ENCODE measurements at places on chromosomes 3 and 15. TPM values are rescaled to one million over a fixed set of nuclear protein-coding genes. Genes with fewer than 3 reads are reported as not detected.
A peak's percentile ranks its signal among the peaks of the same experiment; 100 is the strongest.

Gene CLDN18
- total RNA-seq = not detected

DNA sequence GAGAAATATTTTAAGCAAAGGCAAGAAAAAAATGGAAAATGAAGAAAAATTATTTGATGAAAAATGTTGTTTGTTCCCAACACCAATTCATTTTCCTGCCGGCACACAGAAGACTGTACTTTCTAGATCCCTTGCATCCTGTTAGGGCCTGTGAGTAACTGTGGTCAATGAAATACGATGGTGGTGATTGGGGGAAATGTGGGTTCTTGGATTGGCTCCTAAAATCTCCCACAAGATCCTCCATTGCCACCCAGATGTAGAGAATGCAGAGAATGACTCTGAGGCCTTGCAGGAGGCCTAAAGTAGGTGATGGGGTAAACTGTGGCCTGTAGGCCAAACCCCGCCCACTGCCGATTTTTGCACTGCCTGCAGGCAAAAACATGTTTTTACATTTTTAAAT is 46.3 kb upstream of the C3orf70 start:
- peak; percentile 23 for DNase-seq

Gene TJP1
- 45.2 TPM for total RNA-seq

Gene THUMPD3
- 29.3 TPM for total RNA-seq

Gene PLOD2
- 240 TPM for total RNA-seq

Gene WNT5A
- total RNA-seq = 113 TPM

Gene ZNF148
- total RNA-seq = 24.5 TPM

DNA sequence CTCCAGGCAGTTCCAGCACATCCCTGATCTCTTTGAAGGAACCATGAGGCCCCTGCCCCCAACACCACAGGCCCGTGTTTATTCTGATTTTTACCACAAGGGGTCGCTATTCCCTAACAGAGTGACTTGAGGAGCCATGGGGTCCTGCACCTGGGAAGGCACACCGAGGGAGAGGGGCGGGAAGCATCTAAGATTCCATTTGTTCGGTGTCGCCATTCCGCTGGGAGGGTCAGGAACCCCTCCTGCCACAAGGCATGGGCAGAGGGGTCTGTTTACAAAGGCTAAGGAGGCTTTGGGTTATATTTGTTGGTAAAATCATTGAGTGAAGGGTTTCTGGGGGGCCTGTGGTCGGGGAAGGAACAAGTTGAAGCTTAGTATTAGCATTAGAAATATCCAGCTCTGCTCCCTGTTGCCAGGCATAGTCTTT is 77.1 kb downstream of the WDR76 start:
- peak; percentile 59 for DNase-seq

- DNase-seq = no peak
Observed at GRCh38 chr3:103965764-103966163, 1400.9 kb upstream of the ALCAM start.

- DNase-seq = no peak
Observed at GRCh38 chr3:179067839-179068238, 3.8 kb downstream of the ZMAT3 start.

Gene LRRC2
- total RNA-seq = 1.1 TPM

Gene HSPBAP1
- total RNA-seq = 5.5 TPM

Gene SAMMSON
- total RNA-seq = not detected

DNA sequence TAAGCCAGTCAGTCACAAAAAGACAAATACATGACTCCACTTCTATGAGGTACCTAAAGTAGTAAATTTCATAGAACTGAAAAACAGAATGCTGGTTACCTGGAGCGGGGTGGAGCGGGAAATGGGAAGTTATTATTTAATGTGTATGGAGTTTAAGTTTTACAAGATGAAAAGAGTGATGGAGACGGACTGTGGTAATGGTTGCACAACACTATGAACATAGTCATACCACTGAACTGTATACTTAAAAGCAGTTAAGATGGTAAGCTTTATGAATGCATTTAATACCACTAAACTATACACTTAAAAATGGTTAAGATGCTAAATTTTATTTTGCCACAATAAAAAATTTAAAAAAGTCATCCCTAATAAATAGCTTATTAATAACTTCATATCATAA is 23.2 kb downstream of the SFMBT1 start:
- no peak for DNase-seq

Gene CPB1
- total RNA-seq = not detected

GRCh38 chr3:185786956-185787877 is 37.6 kb downstream of the IGF2BP2 start:
- no peak for DNase-seq

Gene GOLGA6L10
- total RNA-seq = 0.25 TPM

DNA sequence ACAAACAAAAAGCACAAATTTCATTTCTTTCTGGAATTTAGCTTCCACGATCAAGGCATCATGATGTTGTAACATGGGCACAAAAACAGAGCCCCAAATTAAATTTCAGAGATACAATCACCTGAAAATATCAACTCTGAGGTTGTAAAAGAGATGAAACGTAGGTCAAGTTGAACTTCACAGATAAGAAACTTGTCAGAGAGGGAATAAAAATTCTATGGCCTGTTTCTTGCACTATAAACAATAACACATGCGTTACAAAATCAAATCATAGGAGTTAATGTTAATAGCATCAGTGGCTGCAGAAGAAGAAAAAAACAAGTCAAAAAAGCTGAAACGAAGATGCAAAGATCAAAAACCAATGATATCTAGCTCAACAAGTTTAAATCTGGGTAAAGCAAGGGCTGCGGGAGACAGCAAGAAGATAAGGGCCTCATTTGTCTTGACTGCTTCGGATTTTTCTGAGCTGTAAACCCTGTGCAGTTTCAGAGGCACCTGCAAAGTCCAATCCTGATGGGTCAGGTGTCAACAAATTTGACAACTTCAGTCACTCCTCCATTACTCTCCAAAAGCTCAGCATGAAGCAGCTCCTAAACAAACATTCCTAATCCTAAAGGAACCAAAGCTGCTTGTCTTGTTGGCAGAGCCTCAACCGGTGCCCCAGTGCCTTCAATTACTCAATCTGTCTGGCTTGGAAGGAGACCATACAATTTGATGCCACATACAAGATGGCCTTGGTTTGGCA is 219.8 kb downstream of the STT3B start:
- DNase-seq = no peak

GRCh38 chr3:105347625-105348302 is 18.9 kb upstream of the ALCAM start:
- no peak for DNase-seq

- DNase-seq = peak; percentile 57
Observed at GRCh38 chr3:178381971-178382448, 154.2 kb upstream of the KCNMB2 start.

DNA sequence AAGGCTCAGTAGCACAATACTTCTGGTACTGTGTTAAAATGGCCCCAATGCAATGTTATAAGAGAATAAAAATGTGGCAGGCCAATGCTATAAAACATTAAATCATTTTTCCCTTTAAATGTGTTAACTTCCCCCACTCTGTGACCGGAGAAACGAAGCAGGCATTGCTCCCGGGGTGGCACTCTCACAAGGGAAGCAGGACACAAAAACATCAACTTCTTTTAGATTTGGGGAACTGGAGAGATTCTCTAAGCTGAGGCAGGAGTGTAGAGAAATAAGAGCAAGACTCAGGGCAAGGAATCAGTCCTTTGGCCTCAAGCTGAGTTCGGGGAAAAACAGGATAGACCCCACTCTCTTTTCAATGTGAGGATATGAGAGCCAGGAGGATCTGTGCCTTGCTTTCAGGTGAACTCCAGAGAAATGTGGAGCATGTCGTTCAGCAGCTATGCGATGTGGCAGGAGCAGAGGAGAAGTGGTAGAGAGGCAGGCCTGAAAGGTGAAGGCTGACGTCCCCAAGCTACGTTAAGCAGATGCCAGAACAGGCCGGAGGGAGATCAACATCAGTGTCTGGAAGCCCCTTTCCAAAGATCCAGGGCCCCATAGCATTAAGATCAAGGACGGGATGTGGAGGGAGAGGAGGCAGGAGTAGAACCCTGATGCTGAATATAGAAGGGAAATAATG is 160.2 kb downstream of the PLD1 start:
- no peak for DNase-seq

GRCh38 chr3:126124148-126124868 is 40.4 kb upstream of the SLC41A3 start:
- DNase-seq = no peak

DNA sequence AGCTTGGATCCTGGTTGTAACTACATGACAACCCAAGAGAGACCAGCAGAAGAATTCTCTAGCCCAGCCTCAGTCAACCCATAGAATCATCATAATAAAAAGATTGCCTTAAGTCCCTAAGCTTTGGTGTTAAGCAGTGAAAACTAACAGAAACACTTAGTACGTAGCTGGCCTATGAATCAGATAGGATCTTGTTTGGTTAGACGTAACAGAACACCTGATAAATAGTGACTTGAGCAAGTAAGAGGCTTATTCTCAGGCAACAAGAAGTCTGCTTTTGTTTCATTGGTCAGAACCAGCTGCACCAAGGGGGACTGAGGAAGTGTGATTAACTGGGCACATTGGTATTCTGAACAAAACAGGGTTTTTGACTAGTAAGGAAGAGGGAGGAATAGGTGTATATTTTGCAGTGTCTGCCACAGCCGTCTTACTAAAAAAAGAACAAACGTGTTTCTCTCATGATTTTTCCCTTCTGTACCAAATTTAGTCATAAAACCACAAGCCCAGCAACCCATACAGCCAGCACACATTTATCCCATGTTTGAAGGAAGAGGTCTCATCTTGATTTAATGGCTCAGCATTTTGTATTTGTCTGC is 53.3 kb upstream of the GLCE start:
- peak; percentile 11 for DNase-seq

Gene GOLGA8S
- total RNA-seq = not detected

DNA sequence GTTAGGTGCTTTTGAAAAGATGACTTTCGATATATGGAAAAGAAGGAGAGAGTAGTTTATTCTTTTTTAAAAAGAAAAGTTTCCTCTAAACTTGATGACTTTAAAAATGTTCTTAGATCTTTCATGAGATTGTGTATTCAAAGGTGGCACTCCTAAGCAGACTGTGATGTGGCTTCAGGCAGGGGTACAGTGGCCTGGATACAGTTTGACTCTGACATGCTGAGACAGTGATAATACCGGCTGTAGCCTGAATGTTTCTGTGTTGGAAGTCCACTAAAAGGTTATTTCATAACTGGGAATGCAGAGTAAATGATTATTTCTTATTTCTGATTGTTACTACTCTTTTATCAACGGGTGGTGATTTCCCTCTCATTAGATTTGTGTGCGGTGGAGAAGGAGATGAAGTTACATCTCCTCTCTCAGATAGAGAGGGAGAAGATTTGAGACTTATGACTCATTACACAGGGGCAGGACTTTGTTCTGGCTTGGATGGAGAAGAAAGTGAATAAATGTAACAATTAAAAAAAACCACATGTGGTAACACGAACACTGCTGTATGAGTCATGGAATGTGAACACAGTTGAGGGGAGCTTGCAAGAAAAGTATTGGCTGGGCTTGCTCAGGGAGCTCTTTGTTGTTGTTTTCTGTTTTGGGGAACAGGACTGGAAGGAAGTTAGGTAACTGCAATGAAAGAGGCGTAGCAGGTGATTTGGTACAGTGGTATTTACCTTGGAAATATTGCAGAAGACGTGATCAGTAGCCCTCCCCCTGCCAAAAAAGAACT is 21.6 kb downstream of the SPTSSB start:
- DNase-seq = peak; percentile 93

- DNase-seq = no peak
Observed at GRCh38 chr3:23518441-23518840, 287.3 kb upstream of the UBE2E1 start.

Gene KBTBD12
- 0.07 TPM for total RNA-seq

- DNase-seq = peak; percentile 98
Observed at GRCh38 chr15:73956743-73957135, 30.5 kb downstream of the LOXL1 start.

Gene NPAP1
- total RNA-seq = not detected

- peak; percentile 87 for DNase-seq
Observed at GRCh38 chr15:96285305-96285704, 45.2 kb upstream of the NR2F2 start.

- DNase-seq = peak; percentile 8
Observed at GRCh38 chr15:80264031-80264430, 12.0 kb upstream of the CTXND1 start.

DNA sequence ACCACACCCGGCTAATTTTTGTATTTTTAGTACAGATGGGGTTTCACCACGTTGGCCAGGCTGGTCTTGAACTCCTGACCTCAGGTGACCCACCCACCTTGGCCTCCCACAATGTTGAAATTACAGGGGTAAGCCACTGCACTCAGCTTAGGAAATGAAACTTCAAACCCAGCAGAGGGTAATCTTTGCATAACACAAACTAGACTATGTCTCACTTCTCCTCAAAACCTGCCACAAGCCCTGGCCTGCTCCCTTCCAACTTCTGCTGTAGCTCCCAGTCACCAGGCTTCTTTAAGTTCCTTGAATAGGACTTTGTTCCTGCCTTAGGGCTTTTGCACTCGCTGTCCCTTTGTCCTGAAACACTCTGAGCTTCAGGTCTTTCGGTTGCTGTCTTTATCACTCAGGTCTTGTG is 39.2 kb upstream of the SEMA4B start:
- no peak for DNase-seq

Gene DENND6A
- 10.0 TPM for total RNA-seq

GRCh38 chr15:101149864-101150722 is 101.8 kb downstream of the CHSY1 start:
- no peak for DNase-seq

DNA sequence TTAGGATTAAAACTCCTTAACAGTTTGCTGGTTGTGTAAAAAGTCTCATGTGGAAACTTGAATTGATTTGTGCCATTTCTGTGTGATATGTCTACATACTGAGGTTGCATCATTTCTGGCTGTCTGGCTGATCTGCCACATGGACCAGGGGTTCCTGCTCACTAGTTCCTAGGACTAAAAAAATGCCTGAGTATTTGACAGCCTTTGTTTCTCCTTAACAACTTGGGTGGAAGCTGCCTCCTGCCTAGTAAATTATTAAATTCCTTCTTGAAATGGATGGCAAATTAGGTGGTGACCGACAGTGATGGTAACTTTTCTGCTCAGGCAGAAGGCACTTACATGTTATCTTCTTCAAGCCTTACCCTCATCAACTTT is 226.9 kb upstream of the MRPL3 start:
- DNase-seq = no peak

- peak; percentile 32 for DNase-seq
Observed at GRCh38 chr15:74336061-74337005, 31.1 kb downstream of the CYP11A1 start.

GRCh38 chr3:16106050-16106449 is 68.4 kb upstream of the GALNT15 start:
- no peak for DNase-seq

DNA sequence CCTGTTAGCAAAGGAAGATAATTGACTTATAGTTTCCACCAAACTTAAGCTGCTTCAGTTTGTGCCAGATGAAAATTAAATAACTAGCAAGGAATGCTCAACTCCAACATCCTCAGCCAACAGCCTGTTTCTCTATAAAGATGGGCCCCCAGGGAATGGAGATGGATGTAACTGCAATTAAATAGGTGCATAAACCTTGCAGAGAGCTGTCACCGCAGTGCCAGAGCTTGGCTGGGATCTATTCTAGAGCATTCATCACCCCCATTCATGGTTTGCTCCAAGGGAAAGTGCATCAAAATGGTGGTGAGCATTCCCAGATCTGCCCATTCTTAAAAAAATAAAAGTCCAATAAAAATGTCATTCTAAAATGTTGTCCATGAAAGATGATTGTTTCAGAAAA is 19.7 kb upstream of the RORA start:
- DNase-seq = no peak

GRCh38 chr15:28983432-28984311 is 97.9 kb downstream of the APBA2 start:
- no peak for DNase-seq

Gene DUOX1
- not detected for total RNA-seq
